Stimulated activated CD8-positive, alpha-beta memory T cell treated with anti-CD3 and anti-CD28 coated beads, Interleukin-4, amount 100 ng/mL, for 4 hours (primary cell): ENCODE measurements at places on chromosomes 2 and 18.

GRCh38 chr2:219861307-219861706 lies 233.9 kb downstream of the SLC4A3 start:
- no peak for DNase-seq

- DNase-seq = no peak
Observed at GRCh38 chr2:217783243-217783642, 219.6 kb downstream of the TNS1 start.

DNA sequence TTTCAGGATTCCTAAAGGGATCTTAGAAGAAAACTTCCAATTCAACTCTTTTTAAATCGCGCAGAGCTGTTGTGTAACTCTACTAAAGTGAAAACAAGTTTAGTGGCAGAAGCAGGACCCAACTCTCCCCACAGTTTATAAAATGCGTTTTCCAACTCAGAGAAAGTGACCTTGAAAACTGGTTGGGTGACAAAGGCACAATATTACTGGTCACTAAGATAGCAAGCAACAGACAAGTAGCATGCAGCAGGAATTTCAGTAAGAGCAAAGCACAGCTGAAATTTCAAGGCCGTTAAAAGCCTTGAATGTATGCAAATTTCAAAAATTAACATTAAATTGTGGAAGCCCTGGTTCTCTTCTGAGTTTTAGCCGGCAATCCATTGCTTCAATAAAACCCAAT lies 66.9 kb downstream of the STK39 start:
- DNase-seq = no peak

GRCh38 chr2:142983174-142983573 lies 105.7 kb downstream of the KYNU start:
- no peak for DNase-seq

- DNase-seq = no peak
Observed at GRCh38 chr2:240833724-240834285, 13.8 kb upstream of the KIF1A start.

DNA sequence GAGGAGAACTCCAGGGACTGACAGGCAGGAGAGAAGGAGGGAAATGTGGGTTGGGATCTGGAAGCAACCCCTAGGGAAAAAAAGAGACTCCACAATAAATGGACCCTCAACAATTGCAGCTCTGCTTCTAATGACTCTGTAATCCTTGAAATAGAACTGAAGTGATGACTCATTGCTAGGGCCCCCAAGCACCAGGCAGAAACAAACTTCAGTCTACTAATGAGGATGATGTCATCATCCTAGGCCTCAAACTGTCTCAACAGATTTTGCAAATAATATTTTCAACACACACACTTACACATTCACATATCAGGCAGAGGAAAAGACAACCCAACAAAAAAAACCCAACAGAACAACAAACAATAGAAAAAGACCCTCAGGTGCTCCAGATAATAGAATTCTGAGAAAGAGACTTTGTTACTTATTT lies 143.3 kb downstream of the HDAC4 start:
- no peak for DNase-seq

DNA sequence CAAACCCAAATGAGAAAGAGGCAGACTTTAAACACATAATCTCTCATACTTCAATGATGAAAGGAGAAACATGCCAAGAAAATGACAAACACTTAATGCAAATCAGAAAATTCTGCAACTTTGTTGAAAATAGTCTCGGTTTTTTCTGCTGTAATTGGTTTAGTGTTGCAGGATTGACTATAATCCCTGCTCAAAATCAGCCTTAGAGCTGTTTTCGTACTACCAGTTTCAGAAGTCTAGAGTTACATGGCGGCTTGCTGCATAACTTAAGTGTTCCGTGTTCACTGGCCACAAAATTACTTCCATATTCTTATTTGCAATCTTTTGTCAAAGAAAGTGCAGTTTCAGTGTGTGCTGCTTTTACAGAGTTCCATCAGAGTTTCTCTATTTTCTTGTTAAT lies 48.9 kb upstream of the ITGAV start:
- DNase-seq = no peak

DNA sequence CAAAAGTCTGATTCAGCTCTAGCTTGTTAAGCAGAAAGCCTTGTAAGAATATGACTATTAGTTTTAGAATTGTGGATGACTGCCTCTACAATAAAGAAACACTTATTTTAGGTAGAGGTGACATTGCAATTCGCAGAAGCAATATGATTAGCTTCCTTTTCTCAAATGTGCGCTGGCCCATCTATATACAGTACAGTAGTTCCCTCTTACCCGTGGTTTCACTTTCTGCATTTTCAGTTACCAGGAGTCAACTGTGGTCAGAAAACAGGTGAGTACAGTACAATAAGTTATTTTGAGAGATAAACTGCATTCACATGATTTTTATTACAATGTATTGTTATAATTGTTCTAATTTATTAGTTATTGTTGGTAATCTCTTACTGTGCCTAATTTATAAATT lies 405.1 kb downstream of the GPD2 start:
- DNase-seq = no peak

- no peak for DNase-seq
Observed at GRCh38 chr2:207970147-207970825, 55.0 kb downstream of the PLEKHM3 start.

- DNase-seq = no peak
Observed at GRCh38 chr18:74154716-74155115, 6.4 kb downstream of the TIMM21 start.

DNA sequence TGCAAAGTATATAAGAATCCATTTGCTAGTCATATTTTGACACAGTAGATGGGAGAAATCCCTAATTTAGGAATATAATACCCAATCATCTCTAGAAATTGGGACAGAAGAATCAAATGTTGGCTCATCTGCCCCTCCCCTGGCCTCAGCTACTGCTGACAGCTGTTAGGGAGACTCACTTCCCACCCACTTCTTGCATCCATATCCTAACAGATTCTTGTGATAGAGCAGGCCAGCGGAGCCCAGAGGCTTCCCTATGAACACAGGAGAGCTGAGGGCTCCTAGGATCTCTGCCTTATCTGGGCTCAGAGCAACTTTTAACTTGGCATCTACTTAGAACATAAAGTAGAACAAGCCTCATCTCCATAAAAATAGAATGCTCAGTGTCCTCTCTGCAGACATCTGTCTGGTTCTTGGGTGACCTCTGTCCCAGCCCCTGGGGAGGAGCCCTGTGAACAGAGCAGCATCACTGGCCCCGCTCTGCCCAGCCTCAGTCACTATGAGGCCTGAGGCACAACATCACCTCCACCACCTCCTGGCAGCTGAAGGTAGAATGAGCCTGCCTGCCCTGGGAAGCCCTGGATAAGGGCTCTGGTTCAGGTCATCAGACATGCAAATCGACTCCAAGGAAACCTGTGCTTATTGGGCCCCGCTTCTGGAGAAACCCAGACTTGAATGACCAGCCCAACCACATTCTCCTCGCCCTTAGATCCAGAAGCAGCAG lies 229.7 kb downstream of the ANKRD36B start:
- no peak for DNase-seq

DNA sequence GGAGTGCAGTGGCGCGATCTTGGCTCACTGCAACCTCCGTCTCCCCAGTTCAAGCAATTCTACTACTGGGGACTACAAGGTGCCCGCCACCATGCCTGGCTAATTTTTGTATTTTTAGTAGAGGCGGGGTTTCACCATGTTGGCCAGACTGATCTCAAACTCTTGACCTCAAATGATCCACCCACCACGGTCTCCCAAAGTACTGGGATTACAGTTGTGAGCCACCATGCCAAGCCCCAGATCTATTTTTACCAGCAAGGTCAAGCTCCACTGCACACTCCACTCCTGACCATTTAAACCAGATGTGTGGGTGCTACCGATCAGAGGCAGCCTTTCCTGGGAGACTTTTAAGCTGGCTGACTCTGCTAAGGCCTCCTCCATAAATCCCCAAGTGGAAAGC lies 67.5 kb upstream of the CD226 start:
- DNase-seq = no peak

DNA sequence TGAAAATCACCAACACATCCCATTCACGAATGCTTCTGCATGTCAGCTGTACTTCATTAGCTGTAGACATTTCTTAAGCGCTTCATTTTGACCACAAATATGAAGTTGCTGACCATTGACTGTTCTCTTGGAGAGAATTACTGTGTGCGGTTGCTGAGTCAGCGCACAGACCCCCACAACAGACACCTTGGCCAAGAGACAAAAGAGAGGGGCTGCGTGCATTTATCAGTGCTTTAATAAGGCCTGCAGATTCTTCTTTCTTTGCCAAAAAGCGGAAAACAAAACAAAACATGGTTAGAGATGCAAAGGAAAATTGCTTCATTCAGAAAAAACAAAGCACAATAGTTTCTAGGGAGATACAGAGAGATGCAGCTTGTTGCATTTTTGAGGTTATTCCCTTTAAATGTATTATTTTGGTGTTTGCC lies 174.7 kb downstream of the ACKR3 start:
- DNase-seq = no peak

GRCh38 chr18:48850822-48851598 lies 99.8 kb downstream of the SMAD7 start:
- DNase-seq = no peak

DNA sequence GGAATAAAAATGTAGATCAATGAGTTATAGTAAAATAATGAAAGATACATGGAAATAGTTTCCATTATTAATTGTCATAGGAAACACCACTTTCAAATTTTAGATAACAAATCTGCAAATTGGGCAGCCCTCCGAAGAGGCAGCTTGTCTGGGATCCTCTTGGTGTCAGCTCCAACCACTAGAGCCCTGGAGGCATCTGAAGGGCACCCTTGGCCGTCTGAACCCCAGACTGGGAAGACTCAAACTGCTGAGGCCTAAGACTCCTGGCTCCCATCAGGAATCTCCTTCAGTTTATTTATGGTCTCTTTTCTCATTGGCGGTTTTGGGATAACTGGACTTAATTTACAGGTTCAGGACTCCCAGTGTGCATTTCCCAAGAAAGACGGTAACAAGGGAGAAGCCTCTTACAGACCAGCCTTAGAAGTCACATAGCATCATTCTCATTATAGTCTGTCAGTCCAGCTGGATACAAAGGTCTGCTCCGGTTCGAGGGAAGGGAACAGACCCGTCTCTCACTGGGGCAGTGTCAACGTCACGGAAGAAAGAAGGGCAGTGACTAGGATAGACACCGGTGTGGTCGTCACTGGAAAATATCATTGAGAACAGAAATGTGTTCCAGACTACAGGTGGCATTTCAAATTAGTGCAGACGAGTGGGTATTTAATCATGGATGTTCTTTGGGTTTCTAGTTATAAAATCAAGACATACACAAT lies 390.7 kb upstream of the NETO1 start:
- DNase-seq = no peak

- no peak for DNase-seq
Observed at GRCh38 chr2:235444101-235444597, 49.7 kb upstream of the AGAP1 start.
